ENCODE measurements at places on chromosomes 1 and 21. TPM values are rescaled to one million over a fixed set of nuclear protein-coding genes. Genes with fewer than 3 reads are reported as not detected.

- no peak overlapping the region for H3K4me3 ChIP-seq
- H3K4me1 ChIP-seq, result peaks cover 46% of the 10 kb centered on the region
- H3K36me3 ChIP-seq, result peaks cover 29% of the 10 kb centered on the region
- DNase-seq, result no peak
- H3K27ac ChIP-seq, result no peak overlapping the region
Observed at GRCh38 chr1:12400027-12400693, 170.3 kb downstream of the VPS13D start.

DNA sequence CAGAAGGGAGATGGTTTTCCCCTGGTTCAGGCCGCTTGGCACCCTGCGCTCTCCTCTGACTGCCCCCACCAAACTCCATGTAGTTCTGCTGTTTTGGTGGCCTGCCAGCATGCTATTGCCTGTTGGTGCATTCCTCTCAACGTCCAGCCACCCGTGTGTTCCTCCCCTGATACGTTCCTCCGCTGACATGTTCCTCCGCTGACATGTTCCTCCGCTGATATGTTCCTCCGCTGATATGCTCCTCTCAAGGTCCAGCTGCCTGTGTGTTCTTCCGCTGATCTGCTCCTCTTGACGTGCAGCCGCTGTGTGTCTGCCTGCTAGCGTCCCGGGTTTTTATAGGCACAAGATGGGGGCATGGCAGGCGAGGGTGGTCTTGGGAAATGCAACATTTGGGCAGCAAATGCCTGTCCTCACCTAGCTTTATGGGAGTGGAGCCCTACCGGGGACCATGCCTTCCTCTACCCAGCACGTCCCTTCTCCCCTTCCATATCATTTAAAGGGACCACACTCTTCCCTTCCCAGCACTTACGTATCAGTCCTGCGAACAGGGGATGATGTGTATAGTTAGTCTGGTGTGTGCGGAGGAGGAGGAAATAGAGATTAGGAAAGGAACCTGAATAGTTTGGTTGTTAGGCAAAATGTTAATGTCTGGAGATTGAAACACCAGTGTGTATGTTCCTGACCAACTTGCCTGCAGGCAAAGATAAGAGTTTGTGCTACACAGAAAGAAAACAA lies 40.6 kb upstream of the PLA2G5 start:
- peaks cover 4% of the 10 kb centered on the region for H3K27me3 ChIP-seq
- no peaks in the 10 kb centered on the region for H3K36me3 ChIP-seq
- no peak for DNase-seq
- H3K27ac ChIP-seq, result no peak overlapping the region
- no peak overlapping the region for H3K4me3 ChIP-seq

GRCh38 chr1:171740987-171741871 lies 636 bp downstream of the VAMP4 start:
- no peaks in the 10 kb centered on the region for H3K27me3 ChIP-seq
- H3K4me1 ChIP-seq, result peaks cover 14% of the 10 kb centered on the region
- peak overlapping the region; percentile 94 for H3K27ac ChIP-seq
- H3K4me3 ChIP-seq, result peak overlapping the region; percentile 99
- peaks cover 4% of the 10 kb centered on the region for H3K36me3 ChIP-seq

DNA sequence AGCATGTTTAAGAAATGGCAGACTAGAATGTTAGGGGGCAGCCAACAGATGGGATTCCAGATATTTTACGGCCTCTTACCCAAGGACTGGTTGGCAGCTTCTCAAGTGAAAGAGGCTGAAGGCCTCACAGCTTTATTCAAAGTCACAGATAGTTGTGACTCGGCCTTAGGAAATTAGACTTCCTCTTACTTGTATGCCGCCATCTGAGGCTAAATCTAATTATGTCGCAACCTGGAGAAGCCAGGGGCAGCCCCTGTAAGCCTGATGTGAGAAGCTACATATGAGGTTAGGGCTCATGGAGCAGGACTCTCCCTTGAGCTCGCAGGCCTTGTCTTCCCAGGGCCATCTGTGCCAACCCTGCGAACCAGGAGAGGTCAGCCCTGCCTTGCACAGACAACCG lies 352.5 kb downstream of the HHAT start:
- H3K4me1 ChIP-seq, result no peaks in the 10 kb centered on the region
- peaks cover 2% of the 10 kb centered on the region for H3K36me3 ChIP-seq
- H3K4me3 ChIP-seq, result no peak overlapping the region
- DNase-seq, result no peak
- no peak overlapping the region for H3K27ac ChIP-seq

- no peaks in the 10 kb centered on the region for H3K36me3 ChIP-seq
- H3K4me3 ChIP-seq, result peak overlapping the region; percentile 85
- peak; percentile 47 for DNase-seq
- H3K4me1 ChIP-seq, result no peaks in the 10 kb centered on the region
Observed at GRCh38 chr1:205430696-205431305, 8.9 kb upstream of the LEMD1 start.

DNA sequence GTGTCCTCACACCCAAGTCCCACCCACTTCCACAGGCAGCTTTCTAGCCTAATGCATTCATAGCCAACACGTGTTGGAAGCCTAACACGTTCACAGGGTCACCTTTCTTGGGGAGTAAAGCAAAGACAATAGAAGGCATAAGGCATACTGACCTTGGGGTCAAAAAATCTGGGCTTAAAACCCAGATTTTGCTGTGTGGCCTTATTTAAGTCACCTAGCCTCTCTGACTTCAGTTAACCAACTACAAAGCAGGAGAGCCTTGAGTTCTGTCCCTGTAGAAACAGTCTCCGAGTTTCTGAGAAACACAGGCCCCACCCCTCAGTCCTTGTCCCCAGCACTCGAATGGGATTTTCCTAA lies 1.4 kb downstream of the TNNT2 start:
- peaks cover 10% of the 10 kb centered on the region for H3K4me1 ChIP-seq
- no peak overlapping the region for H3K27ac ChIP-seq
- no peak overlapping the region for H3K4me3 ChIP-seq
- H3K36me3 ChIP-seq, result peaks cover 1% of the 10 kb centered on the region
- H3K27me3 ChIP-seq, result peaks cover 37% of the 10 kb centered on the region

GRCh38 chr1:8472668-8473067 lies 154.8 kb downstream of the SLC45A1 start:
- DNase-seq, result no peak
- H3K27me3 ChIP-seq, result no peaks in the 10 kb centered on the region
- no peak overlapping the region for H3K4me3 ChIP-seq
- H3K27ac ChIP-seq, result peak overlapping the region; percentile 88
- peaks cover 4% of the 10 kb centered on the region for H3K36me3 ChIP-seq
- H3K4me1 ChIP-seq, result peaks cover 29% of the 10 kb centered on the region

DNA sequence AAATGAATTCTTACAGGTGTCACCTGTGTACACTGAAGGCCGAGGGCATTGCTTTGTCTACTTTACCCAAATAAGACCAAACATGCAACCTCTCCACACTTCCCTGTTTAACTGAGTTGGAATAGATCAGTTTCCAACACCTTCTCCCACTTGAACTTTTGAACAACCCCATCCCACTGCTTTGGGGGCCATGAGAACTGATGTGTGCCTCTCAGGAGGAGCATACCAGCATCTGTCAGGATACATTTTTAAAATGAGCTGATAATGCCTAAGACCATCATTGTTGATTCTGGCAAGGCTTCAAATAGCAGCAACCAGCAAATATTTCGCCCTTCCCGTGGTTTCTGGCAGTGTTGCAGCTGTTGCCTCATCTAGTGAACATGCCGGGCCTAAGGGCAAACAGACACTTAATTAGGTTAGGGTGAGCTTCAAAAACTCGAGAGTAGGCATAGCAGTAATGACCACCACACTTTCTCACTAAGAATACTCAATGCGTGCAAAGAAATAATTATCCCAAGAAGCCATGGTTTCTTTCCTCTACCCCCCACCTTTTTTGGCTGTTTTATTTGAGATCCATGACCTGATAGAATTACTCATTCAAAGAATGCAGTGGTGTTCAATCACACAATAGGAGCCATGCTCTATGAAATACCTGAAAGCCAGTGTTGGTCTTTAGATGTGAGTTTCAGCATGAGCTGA lies 63.7 kb downstream of the MAP10 start:
- no peaks in the 10 kb centered on the region for H3K4me1 ChIP-seq
- no peaks in the 10 kb centered on the region for H3K36me3 ChIP-seq
- DNase-seq, result no peak
- H3K27me3 ChIP-seq, result no peaks in the 10 kb centered on the region

- H3K27ac ChIP-seq, result no peak overlapping the region
- no peak for DNase-seq
- no peaks in the 10 kb centered on the region for H3K4me1 ChIP-seq
Observed at GRCh38 chr1:235441159-235441685, 63.0 kb downstream of the B3GALNT2 start.

GRCh38 chr1:47643306-47644211 lies 205.7 kb downstream of the FOXD2 start:
- no peak overlapping the region for H3K27ac ChIP-seq
- no peaks in the 10 kb centered on the region for H3K36me3 ChIP-seq
- no peak overlapping the region for H3K4me3 ChIP-seq
- no peak for DNase-seq
- H3K27me3 ChIP-seq, result peaks cover 69% of the 10 kb centered on the region
- no peaks in the 10 kb centered on the region for H3K4me1 ChIP-seq

DNA sequence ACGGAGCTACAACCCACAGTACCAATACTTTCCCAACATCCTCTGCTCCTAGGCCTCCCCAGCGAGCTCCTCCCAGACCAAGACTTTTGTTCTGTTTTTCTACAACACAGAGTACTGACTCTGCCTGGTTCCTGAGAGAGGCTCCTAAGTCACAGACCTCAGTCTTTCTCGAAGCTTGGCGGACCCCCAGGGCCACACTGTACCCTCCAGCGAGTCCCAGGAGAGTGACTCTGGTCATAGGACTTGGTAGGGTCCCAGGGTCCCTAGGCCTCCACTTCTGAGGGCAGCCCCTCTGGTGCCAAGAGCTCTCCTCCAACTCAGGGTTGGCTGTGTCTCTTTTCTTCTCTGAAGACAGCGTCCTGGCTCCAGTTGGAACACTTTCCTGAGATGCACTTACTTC lies 20.6 kb downstream of the PLA2G5 start:
- no peak overlapping the region for H3K27ac ChIP-seq
- H3K4me3 ChIP-seq, result no peak overlapping the region
- no peaks in the 10 kb centered on the region for H3K36me3 ChIP-seq
- no peaks in the 10 kb centered on the region for H3K4me1 ChIP-seq
- H3K27me3 ChIP-seq, result peaks cover 40% of the 10 kb centered on the region
- DNase-seq, result no peak

GRCh38 chr1:56811331-56811730 lies 7.9 kb downstream of the FYB2 start:
- peak overlapping the region; percentile 92 for H3K27ac ChIP-seq
- H3K36me3 ChIP-seq, result peaks cover 7% of the 10 kb centered on the region
- no peak for DNase-seq

GRCh38 chr1:210624722-210625121 lies 296.0 kb downstream of the HHAT start:
- peaks cover 1% of the 10 kb centered on the region for H3K4me1 ChIP-seq
- H3K4me3 ChIP-seq, result no peak overlapping the region
- no peaks in the 10 kb centered on the region for H3K36me3 ChIP-seq
- no peaks in the 10 kb centered on the region for H3K27me3 ChIP-seq
- no peak for DNase-seq

GRCh38 chr1:28028873-28029654 lies 59.3 kb downstream of the EYA3 start:
- H3K27ac ChIP-seq, result no peak overlapping the region
- DNase-seq, result no peak
- H3K4me1 ChIP-seq, result no peaks in the 10 kb centered on the region
- H3K36me3 ChIP-seq, result peaks cover 3% of the 10 kb centered on the region

DNA sequence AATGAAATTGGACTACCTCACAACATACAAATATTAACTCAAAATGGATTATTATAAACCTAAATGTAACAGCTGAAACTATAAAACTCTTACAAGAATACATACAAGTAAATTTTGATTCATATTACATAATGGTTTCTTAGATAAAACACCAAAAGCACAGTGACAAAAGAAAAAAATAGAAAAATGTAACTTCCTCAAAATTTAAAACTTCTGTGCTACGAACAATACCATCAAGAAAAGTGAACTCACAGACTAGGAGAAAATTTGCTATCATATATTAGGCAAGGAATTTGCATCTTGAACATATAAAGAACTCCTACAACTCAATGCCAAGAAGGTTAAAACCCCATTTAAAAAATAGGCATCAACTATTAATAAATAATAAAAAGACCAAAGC lies 31.2 kb downstream of the ANGPTL3 start:
- no peaks in the 10 kb centered on the region for H3K4me1 ChIP-seq
- DNase-seq, result no peak
- H3K27ac ChIP-seq, result no peak overlapping the region
- H3K36me3 ChIP-seq, result peaks cover 35% of the 10 kb centered on the region

GRCh38 chr1:9721606-9722377 lies 70.3 kb downstream of the PIK3CD start:
- peaks cover 7% of the 10 kb centered on the region for H3K4me1 ChIP-seq
- DNase-seq, result peak; percentile 65
- no peak overlapping the region for H3K4me3 ChIP-seq
- no peak overlapping the region for H3K27ac ChIP-seq

- H3K36me3 ChIP-seq, result no peaks in the 10 kb centered on the region
- no peak overlapping the region for H3K4me3 ChIP-seq
- no peaks in the 10 kb centered on the region for H3K4me1 ChIP-seq
- H3K27ac ChIP-seq, result no peak overlapping the region
- H3K27me3 ChIP-seq, result peaks cover 14% of the 10 kb centered on the region
Observed at GRCh38 chr1:242225767-242226573, 227.1 kb upstream of the MAP1LC3C start.

GRCh38 chr1:90319918-90320317 lies 325.0 kb downstream of the ZNF326 start:
- H3K27ac ChIP-seq, result no peak overlapping the region
- peaks cover 8% of the 10 kb centered on the region for H3K27me3 ChIP-seq
- no peak overlapping the region for H3K4me3 ChIP-seq
- peaks cover 4% of the 10 kb centered on the region for H3K4me1 ChIP-seq
- no peak for DNase-seq

DNA sequence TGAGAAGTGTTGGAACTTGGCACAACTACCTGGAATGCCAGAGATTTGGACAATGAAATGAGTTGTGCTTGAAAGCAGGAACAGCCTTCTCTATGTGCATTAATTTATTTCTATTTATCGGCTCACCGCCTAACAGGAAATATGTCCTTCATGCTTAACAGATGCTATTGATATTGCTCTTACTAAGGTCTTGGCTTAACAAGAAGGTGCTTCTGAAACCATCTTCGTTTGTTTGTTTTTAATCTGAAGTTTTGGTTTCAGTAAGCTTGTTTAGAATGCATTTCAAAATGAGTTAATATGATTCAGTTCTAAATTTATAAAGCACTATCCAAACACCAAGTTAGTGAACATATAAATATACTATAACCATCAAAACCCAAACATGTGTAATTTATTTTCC lies 898.3 kb upstream of the B3GALT2 start:
- H3K4me1 ChIP-seq, result no peaks in the 10 kb centered on the region
- H3K4me3 ChIP-seq, result no peak overlapping the region
- DNase-seq, result no peak

- no peak overlapping the region for H3K27ac ChIP-seq
- H3K27me3 ChIP-seq, result no peaks in the 10 kb centered on the region
- no peak overlapping the region for H3K4me3 ChIP-seq
- peaks cover 3% of the 10 kb centered on the region for H3K4me1 ChIP-seq
Observed at GRCh38 chr21:46556802-46557201, 48.1 kb downstream of the S100B start.

- no peak for DNase-seq
- H3K4me3 ChIP-seq, result no peak within 1 kb of the TSS
- peaks cover 5% of the 10 kb centered on the region for H3K27me3 ChIP-seq
- H3K4me1 ChIP-seq, result no peaks in the 10 kb centered on the region
- no peaks in the 10 kb centered on the region for H3K36me3 ChIP-seq
- no peak within 1 kb of the TSS for H3K27ac ChIP-seq
Observed at GRCh38 chr1:78649628-78650027, at the start of gene IFI44. IFI44 (plus strand) TSS chr1:78649831; CDS start chr1:78650196, 365 bp downstream.

Gene C1QC
- total RNA-seq, result not detected

Gene PDZK1
- total RNA-seq, result 25.0 TPM

Gene FOXD2
- 0.05 TPM for total RNA-seq

Gene TNFAIP8L2
- not detected for total RNA-seq

Gene AIDA
- 62.3 TPM for total RNA-seq

Gene MARK1
- 10.8 TPM for total RNA-seq

Gene CRB1
- not detected for total RNA-seq

Gene ERG
- not detected for total RNA-seq

Gene LYSMD1
- 14.0 TPM for total RNA-seq

Gene LCE3A
- total RNA-seq, result not detected

All from progenitor cell of endocrine pancreas (in vitro differentiated cells).